NK-92 treated with Interleukin-12 subunit alpha and Interleukin-12 subunit beta, amount 100 ng/mL, for 24 hours (cell line): ENCODE measurements at places on chromosomes 5 and 9.

GRCh38 chr9:125374443-125375309, 113.0 kb downstream of the GAPVD1 start:
- DNase-seq: peak; percentile 37

DNA sequence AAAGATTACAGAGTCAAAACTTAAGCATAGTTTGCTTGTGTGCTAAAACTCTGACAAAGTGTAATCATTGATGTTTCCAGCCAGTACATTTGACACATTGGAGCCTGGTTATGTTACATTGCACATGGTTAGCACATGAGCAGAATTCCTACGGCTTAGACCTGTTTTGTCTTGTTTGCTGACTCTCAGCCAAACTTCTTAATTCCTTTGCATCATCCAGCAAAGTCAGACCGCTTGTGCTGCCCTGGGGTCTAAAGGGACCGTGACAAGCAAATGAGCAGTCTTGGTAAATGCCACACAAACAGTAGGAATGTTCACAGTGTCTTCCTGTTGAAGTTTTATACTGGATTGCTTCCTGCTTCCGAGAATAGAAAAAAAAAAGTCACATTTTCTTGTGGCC, 72.0 kb upstream of the ENTREP1 start:
- DNase-seq: no peak

DNA sequence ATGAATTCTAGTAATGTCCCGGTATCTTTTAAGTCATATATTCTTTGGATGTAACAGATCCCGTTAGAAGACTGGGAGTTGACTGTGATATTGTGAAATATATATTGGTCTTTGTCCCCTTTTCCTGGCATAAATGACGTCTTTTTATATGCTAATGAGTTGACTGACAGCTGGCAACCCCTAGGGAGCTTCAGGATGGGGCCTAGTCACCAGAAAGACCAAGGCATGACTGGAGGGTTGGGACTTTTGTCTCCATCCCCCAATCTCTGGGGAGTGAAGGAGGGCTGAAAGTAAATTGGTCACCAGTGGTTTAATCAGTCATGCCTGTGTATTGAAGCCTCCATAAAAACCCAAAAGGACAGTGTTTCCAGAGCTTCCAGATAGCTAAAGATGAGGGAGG, 241.6 kb downstream of the PJA2 start:
- no peak for DNase-seq

GRCh38 chr9:4114569-4115505, 185.0 kb downstream of the GLIS3 start:
- DNase-seq: no peak

- no peak for DNase-seq
Measured at GRCh38 chr5:34923694-34924461, 5.5 kb upstream of the DNAJC21 start.

GRCh38 chr5:10502130-10502529, 60.5 kb downstream of the ROPN1L start:
- DNase-seq: no peak

DNA sequence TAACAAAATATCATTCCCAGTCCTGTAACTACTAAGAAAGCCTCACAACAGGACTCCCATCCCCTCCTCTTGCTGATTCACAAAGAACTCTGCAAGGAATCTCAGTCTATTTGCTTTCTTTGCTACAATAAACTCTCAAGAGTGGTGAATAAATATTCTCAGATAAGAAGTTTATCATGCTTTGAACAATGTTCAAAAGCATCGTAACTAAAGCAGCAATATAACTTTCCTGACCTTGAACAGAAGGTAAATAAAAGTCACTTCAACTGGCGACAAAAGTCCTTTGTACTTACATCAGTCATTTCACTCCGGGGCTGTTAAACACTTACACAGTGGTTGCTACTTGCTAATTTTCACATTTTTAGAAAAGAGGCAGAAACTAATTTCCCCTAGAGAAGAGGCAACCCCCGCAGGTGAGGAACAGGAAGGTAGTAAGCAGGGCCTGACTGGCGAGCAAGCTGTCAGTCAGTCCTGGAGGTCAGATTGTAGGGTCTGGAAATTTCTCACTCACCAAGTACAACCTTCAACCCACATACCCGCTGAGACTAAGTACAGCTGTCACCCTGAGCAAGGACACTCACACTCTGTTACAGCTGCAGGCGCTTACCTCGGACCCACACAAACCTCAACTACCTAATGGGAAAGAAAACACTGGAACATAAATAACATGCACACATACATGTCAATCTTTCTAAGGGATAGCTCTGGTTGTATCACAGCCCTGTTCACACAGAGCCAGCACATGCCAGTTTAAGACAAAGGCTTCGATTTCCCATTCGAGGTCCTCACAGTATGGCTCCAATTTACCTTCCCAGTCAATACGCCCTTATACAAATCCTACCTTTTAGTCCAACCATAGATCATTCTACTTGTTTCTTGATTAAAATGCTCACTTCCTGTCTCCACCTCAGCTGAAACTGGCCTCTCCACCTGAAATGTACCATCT, 104.6 kb upstream of the RETREG1 start:
- DNase-seq: no peak

DNA sequence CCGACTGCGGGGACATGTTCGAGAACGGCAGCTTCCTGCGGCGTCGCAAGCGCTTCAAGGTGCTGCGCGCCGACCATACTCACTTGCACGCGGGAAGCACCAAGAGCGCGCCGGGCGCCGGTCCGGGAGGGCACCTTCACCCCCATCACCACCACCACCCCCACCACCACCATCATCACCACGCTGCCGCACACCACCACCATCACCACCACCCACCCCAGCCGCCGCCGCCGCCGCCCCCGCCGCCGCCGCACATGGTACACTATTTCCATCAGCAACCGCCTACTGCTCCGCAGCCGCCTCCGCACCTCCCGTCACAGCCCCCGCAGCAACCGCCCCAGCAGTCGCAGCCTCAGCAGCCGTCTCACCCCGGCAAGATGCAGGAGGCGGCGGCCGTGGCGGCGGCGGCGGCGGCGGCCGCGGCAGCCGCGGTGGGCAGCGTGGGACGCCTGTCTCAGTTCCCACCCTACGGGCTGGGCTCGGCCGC, 514 bp downstream of the FOXB2 start:
- DNase-seq: no peak

- DNase-seq: no peak
Measured at GRCh38 chr5:160833806-160834205, 18.2 kb downstream of the ATP10B start.

DNA sequence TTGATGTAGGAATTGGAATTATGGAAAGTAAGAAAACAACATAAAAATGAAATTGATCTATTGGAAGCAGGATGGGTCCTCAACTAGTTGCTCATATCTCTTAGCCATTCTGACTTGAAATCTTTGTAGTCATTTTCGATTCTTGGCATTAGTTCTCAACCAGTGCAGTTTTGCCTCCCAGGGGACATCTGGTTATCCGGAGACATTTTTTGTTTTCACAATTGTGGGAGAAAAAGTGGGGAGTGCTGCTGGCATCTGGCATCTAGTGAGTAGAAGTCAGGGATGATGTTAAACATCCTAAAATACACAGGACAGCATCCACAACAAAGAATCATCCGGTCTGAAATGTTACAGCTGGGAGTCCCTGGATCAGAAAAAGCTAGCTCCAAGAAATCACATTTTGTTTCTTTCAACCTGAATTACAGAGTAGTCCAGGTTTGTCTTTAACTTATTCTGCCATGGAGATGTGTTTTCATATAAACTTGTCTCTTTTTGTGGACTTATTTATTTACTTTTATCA, 74.9 kb downstream of the FBXL7 start:
- no peak for DNase-seq

DNA sequence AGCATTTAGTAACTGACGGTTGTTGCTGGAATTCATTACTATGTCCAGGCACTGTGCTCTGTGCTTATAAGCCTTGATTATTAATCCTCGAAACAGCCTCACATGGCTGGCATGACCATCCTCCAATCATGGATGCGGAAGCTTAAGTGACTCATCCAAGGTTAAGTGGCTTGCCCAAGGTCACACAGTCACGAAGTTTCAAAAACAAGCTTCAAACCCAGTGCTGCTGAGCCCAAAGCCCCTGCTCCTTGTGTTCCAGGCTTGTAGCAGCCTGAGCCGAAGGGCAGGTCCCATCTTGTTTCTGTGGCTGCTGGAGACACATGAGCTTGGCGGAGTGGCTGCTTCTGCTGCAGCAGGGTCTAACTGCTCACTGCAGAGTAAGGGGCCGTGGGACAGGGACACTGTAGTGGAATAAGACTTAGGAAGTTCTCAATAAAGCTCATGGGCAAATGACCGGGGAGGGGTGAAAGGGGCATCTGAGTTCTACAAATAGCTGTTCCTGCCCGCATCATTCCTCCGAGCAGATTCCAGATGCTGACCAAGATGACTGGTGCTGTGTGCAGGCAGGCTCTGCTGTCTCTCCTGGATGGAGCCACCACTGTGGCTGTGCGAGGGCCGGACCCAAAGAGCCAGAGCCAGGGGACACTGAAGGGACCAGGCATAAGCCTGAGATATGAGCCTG, 32.4 kb downstream of the WHRN start:
- DNase-seq: no peak

GRCh38 chr9:110602281-110602680, 22.7 kb upstream of the SVEP1 start:
- peak; percentile 31 for DNase-seq

DNA sequence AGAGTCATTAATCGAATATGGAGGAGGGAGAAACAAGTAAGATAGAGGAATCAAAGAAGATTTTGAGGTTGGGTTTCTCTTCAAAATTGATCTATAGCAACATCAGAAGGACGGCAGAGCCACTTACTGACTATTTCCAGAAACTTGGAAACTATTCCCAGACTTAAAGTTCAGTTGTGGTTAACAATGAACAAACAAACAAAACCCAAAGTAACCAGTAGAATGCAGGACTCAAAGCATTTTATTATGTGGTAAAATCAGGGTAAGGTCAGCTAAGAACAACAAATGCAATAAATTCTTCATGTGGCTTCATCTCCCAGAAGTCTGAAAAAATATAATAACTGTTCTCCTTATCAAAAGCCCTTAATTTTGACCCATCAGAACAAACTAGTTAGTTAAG, 54.9 kb upstream of the OSMR start:
- DNase-seq: no peak

DNA sequence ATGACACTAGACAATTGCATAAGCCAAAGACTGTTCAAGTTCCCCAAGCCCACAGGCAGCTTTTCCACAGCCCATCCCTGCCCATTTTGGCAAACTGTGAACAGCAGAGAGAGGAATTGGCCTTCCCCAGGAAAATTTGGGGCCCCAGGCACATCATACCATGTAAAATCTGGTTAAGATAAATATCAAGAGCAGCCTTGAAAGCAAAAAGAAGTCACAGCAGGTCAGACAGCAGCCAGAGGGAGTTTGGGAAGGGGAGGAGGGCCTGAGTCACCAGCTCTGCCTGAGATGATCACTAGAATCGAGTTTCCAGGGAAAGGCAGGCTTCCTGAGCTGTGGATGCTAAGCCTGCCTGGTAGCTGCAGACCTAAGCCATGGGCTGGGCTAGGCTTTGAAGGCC, 179.2 kb downstream of the RFK start:
- DNase-seq: no peak

DNA sequence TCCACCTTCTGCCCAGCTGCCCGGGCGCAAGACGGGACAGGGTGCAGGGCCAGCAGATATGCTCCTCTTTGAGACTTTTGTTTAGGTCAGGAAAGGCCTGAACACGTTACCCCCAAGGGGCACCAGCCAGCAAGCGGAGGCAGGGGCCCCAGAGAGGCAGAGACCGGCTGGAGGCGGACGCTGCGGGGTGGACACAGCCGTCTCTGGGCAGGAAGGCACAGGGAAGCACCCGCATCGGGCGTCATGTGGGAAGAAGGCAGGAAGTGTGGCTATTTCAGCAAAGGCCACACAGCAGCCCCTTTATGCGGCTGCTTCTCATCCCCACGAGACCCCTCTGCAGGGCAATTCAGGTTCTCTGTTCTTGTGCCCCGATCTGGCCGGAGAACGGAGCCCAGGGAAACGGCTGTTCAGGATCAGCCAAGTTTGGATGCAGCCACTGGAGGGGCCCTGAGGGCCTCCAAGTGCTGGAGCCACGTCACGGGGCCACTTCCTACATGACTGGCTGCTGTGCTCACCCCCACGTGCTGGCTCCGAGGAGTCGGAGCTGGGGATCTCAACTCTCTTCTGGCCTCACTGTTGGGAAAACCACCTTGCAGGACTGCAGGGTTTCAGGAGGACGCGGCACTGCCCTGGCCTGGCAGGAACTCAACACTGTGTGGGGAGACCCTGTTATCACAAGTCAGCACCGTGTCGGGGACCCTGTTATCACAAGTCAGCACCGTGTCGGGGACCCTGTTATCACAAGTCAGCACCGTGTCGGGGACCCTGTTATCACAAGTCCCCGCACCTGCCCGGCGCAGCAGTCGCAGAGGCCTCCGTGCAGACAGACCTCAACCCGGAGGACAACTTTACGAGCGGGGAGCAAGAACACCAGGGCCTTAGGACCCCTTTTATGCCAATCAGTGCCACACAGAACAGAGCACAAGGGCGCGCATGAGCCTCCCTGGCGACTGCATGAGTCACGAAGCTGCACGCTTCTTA, 44.4 kb downstream of the SLC12A7 start:
- no peak for DNase-seq

- no peak for DNase-seq
Measured at GRCh38 chr9:135073741-135074305, 13.6 kb upstream of the OLFM1 start.

DNA sequence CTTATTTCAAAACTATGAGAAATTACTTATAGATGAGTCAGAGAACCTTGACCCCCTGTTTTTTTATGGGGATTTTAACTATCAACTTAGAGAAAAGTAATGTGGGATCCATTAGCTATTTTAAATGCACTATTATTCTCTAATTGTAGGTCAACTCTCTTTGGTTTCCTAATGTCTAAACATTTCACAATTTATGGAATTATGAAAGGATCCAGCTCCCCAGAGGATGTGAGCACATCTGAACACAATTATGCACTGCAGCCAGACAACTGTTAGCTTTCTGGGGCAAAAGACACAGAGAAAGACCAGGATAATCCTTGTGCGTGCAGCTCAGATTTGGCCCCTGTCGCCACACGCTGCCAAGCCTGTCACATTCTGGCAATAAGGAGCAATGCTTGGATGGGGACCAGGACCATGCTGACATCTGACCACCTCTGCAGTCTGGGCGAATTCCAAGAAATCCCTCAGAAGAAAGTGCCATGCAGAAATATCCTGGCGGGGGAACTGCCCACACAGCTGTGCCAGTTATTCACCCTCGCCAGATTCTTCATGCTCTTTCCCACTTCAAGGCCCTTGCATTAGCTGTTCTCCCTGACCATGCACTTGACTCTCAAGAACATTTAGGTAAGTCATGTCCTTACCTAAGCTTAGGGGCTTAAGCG, 22.2 kb upstream of the CMBL start:
- no peak for DNase-seq
